ENCODE measurements at places on chromosomes 7 and 10.

DNA sequence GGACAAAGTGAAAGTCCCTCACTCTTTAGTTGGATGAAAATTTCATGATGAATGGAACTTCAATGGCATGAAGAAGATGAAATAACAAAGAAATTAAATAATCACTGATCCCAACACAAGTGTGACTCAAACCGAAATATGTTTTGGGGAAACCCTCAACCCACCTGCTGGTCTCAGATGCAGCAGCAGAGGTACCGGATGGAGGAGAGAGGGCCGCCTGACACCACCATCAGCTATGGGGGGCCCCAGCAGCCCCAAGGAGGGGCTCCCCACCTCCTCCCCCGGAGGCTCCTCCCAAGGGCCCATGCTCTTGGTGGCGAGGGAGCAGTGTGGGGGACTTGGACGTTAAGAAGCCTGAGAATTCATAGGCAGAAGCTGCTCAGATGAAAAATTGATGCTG lies 137.2 kb upstream of the ADARB2 start:
- no peak for DNase-seq

- no peak for DNase-seq
Observed at GRCh38 chr7:133682364-133683181, 429.7 kb downstream of the EXOC4 start.

GRCh38 chr7:117661328-117661727 lies 181.5 kb downstream of the CFTR start:
- DNase-seq: no peak

DNA sequence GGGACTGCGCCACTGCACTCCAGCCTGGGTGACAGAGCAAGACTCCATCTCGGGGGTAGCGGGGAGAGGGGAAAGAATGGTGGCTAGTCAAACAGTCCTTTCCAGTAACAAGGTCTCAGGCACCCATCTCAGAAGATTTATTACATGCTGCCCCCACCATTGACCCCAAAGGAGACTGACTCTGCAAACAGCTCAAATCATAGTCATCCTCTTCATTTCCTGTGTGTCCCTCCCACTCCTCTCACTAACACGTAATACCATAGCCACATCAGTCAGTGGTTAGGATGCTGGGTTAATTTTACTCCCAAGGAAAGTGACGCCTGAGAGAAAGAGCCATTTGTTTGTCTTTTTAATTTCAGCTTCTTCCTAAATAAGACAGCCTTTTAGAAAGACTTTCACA lies 56.6 kb upstream of the BET1 start:
- no peak for DNase-seq

DNA sequence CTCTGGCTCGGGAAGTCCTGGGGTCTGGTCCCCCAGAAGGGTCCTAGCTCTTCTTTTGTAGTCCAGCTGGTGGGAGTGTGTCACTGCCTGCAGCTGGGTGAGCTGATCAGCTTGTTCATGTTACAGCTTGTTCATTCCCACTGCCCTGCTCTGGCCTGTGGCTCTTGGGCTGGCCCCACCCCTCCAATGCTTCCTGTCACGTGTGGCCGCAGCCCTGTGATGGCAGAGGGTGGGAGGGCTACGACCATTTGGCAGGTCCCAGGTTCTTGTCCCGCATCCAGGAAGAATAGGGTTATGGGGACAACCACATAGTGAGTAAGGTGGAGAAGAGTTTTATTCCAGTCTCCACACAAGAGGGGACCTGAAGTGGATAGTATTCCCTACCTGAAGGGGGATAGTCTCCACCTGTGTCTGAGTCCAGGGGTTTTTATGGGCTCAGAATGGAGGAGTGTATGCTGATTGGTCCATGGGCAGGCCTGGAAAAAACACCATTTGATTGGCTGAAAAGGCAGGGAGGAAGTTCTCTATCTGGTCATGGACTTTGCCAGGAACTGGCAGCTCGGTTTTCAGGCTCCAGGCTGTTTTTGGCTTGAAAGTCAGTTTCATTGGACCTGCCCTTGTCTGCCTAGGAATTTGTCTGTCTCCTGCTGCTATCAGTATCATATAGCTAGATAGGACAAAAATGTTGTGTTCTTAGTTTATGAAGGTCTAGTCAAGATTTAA lies 13.1 kb downstream of the SDHAF3 start:
- DNase-seq: no peak

GRCh38 chr7:75963381-75963995 lies 30.9 kb downstream of the TMEM120A start:
- DNase-seq: no peak

- no peak for DNase-seq
Observed at GRCh38 chr10:107749235-107749634, 584.7 kb upstream of the SORCS1 start.

GRCh38 chr7:105778956-105779355 lies 97.4 kb downstream of the ATXN7L1 start:
- DNase-seq: no peak
